ENCODE measurements at places on chromosomes 2 and 18.

DNA sequence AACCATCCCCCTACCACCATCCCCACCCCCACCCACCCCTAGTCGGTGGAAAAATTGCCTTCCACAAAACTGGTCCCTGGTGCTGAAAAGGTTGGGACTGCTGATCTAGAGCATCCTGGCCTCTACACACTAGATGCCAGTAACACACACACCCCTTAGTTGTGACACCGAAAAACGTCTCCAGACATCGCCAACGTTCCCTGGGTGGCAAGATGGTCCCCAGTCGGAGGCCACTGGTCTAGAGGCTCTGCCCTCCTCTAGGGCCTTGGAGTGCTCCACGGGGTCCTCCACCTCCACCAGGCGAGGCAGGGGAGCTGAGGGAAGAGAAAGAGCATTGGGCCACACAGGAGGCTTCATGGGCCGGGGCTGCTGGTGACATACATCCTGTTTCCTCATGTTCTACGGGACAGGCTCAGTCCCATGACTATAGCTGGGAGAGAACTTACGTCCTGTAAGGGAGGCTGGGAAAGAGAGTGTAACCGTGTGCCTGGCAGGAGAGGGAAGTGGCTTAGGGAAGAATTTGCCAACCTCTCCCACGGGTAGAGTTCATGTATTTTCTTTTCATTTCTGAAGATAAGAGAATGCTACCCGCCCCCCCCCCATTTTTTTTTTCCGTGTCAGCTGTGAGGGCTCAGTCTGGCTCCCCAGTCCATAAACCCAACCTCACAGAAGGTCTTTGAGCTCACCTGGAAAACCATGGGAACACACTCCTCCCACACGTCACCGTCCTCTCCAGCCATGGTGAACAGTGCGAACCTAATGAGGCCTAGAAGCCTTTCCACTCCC is 132.7 kb upstream of the MYCN start:
- no peak for DNase-seq

DNA sequence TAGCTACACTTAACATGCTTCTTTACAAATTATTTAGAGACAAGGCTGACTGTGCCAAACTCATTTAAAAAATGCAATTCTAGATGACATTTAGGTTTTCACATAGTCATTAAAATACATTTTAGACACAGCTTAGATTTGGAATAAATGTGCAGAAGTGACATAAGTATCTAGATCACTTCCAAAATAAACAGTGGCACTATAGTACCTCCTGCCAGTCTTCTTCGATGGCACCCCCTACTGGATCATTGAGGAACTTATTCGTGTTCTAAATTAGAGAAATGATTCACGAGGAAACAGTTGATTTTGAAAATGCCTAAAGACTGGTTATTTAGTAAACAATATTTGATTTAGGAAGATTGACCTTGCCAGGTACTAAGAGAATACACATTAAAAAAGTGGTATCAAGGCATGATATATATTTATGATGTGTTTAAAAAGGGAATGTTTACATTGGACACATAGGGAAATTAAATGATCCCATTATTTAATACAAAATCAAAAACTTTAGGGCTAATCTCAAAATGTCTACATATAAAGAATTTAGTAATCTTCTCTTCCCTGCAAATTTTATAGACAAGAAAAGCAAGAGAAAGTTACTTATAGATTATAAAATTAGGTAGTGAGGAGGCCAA is 323.9 kb downstream of the XIRP2 start:
- DNase-seq = no peak

- no peak for DNase-seq
Observed at GRCh38 chr2:163198007-163198406, 359.4 kb upstream of the KCNH7 start.

DNA sequence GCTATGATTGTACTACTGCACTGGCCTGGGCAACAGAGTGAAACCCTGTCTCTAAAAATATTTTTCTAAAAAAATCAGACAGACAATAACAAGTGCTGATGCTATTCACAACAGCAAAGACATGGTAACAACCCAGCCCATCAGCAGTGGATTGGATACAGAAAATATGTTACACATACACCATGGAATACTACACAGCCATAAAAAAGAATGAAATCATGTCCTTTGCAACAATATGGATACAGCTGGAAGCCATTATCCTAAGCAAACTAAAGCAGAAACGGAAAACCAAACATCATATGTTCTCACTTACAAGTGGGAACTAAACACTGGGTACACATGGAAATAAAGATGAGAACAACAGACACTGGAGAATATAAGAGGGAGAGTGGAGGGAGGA is 19.9 kb downstream of the FAM161A start:
- no peak for DNase-seq

GRCh38 chr2:15385184-15385583 is 175.9 kb downstream of the NBAS start:
- no peak for DNase-seq

DNA sequence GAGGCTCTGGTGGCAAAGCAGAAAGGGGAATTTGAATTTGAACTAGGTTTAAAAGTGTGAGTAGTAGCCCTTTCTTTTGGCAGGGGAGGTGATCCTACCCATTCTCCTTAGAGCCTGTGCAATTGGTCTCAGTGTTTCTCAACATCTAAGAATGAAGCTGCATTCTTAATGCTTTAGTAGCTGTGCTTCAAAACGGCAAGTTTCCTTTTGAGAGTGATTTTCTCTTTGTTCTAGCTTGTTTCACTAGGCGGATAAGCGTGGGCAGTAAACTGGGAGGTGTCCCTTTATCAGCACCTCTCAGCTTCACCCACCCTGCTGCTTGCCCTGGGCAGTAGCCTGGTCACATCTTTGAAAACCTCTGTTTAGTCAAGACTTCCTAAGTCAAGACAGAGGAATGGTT is 6.7 kb downstream of the CRIM1 start:
- DNase-seq = no peak

GRCh38 chr2:240304746-240305161 is 130.7 kb upstream of the GPC1 start:
- DNase-seq = no peak

DNA sequence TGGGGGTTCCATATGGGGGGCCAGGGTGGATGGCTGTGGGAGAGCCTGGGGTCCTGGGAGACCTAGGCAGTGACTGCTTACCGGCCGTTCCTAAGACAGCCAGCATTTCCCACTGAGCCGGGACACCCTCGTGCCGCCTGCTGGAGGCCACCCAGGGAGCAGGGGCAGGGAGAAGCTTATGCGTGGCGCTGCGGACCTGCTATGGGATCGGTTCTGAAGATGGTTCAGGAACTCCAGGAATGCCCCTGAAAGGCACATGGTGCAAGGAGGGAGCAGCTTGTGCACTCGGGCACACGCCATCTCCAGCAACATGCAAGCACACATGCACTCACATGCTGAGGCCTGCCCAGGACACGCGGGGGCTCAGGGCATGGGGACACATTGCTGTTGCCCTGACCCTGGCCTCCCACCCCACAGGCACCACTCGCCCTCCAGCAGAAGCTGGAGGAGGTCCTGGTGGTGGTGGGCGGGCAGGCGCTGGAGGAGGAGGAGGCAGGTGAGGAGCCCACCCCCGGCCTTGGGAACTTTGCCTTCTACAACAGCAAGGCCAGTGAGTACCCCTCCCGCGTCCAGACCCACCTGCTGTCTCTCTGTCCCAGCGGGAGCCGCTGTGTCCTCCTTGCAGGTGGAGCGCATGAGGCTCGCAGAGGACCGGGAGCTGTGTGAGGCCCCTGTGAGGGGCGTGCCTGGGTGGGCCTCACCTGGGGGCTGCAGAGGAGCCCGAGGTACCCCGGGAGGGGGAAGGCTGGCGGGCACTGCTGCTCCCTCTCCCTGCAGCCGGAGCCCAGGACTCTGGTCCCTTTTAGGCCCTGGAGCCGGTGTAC is 4.1 kb downstream of the KLHL30 start:
- no peak for DNase-seq

- no peak for DNase-seq
Observed at GRCh38 chr2:45681675-45682074, 30.2 kb downstream of the PRKCE start.

GRCh38 chr18:49934457-49934856 is 121.1 kb upstream of the ACAA2 start:
- no peak for DNase-seq

Data from NCI-H748 treated with DMSO at 0.1 percent for 48 hours (cell line).